Activated CD4-positive, alpha-beta T cell treated with anti-CD3 and anti-CD28 coated beads for 4 hours (primary cell): ENCODE measurements at places on chromosomes 12 and 14.
A peak's percentile ranks its signal among the peaks of the same experiment; 100 is the strongest.

DNA sequence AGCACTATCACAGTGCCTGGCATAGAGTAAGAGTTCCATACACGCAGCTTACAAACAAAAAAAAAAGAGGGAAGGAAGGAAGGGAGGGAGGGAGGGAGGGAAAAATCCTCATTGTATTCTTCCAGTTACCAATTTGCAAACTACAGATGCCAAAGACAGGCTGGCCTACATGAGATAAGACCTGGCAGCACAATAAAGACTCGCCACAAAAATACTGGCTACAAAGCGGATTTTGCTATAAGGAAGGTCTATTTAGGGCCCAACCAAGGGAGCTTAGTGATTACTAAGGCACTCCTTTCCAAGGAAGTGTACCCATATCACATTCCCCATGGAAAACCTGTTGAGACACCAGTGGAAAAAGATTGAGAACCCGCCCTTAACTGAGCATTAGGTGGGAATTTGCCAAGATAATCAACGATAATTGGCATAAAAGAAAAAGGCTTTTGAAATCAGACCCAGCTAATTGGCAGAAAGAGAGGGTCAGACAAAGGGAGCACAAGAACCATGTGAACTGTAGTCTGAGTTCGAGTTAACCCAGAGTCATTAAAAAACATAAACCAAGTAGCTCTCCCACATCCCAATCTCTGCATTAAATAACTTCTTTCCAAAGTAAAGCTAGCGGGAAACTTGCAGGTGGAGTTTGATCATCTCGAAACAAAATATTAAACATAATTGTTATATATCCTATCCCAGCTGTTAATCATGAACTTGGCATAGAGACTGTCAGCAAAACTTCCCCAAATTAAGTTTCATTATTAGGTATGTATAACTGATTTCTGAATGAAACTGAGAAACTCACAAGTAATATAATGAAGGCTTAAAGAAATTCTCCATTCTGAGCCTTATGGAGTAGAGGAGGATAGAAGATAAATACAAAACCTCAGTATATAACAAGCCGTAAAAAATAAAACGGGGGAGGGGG, 50.1 kb downstream of the PHLDA1 start:
- DNase-seq, result no peak

GRCh38 chr12:49092086-49092815, 2.4 kb downstream of the DHH start:
- peak; percentile 67 for DNase-seq

GRCh38 chr14:52351233-52352060, 37.3 kb downstream of the PTGER2 start:
- no peak for DNase-seq

DNA sequence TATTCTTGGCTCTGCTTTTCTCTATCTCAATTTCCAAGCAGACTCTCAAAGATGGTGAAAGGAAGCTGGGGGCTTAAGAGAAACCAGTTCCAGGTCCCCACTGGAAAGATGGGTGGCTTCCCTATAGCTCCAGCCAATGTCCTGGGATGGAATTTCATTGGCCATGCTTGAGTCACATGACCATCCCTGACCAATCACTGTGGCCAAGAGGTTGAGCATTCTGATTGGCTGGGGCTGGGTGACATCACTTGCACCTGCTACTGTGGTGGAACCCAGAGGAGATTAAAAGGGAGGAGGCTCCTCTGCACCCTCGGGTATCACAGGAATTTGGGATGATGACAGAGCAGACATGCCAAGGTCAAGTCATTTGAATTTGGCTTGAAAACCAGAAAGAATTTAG, 436.5 kb downstream of the TMEM132D start:
- DNase-seq, result no peak

GRCh38 chr14:91115986-91116770, 2.3 kb downstream of the DGLUCY start:
- DNase-seq, result no peak

DNA sequence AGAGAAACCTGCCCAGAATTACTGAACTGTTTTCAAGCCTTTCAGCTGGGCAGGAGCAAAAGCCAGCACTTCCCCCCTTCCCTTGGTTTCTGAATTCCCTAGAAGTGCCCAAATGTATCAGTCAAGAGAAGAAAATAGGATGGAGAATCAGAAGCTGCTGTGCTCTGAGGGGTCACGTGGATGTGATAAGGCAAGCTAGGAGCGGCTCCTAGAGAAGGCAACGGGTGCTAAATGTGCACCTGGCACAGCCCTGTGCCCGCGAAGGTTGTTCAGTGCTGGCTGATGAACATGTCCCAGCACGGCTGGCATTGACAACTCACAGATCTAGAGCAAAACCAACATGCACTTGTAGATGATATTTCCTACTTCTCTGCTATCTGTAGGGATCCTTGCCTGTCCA, 8.3 kb downstream of the EMG1 start:
- DNase-seq, result no peak

DNA sequence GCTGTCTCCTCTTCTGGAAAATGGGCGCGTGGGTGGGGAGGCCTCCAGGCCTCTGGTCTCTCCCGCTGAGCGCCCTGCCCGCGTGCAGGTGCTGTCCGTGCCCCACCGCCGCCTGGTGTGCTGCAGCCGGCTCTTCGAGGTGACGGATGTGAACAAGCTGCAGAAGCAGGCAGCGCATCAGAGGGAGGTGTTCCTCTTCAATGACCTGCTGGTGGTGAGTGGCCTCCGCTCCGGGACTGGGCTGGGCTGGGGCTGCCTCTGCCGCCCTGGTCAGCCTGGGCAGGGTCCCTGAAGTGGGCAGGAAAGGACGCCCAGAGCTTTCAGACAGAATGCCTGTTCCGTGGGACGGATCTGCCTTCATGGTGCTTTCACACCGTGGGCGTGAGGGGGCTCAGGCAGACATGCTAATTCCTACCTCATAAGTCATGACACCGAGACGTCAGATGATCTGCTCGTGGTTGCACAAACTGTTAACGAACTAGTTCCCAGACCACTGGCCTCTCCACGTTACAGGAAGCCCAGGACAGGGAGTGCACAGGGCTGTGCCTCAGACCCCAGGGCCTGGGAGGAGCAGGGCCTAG, 50.5 kb downstream of the SLC6A12 start:
- DNase-seq, result no peak

- DNase-seq, result no peak
Observed at GRCh38 chr12:110641521-110641920, 27.6 kb downstream of the TCTN1 start.

- DNase-seq, result no peak
Observed at GRCh38 chr12:49796155-49796554, 32.1 kb downstream of the NCKAP5L start.

DNA sequence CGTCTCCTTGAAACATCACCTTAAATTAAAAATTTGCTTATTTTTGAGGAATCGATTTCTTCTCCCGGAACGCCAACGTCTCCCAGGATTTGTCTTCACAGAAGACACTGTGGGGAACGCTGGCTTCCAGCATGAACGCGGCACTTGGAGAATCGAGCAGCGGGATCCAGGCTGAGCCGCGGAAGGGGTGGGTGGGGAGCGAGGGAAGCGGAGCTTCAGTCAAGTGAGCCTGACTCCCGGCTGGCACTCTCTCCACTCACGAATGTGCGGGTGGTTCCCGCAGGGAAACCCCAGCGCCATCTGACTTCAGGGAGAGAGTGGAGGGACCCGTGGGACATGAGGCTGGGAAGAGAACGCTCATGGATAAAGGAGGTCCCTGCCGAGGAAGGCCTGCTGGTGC, 506.0 kb upstream of the TMEM132C start:
- no peak for DNase-seq
